Activated CD4-positive, alpha-beta T cell treated with anti-CD3 and anti-CD28 coated beads, Interleukin-2, amount 50 U/mL, for 4 hours (primary cell): ENCODE measurements at places on chromosomes 12 and 14.

GRCh38 chr12:13691598-13691997, 289.8 kb downstream of the GRIN2B start:
- no peak for DNase-seq

- peak; percentile 27 for DNase-seq
Measured at GRCh38 chr12:12807970-12808702, 5.0 kb upstream of the DDX47 start.

DNA sequence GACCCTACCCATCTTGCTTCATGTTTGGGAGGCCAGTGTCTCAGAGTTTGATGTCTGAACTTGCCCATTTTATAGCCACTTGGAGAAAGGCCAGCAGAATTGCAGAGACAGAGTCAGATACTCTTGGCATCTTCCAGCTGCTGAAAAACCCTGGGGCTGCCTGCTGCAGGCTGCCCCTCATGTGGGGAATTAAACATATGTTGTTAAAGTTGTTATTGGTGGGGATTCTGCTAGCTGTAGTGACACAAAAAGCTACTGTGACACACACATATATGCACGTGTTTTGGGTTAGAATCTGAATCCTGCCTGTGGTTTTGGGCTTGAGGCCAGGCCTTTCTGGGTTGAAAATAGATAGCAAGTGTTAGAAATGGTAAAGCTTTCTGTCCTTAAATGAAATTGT, 1288.4 kb downstream of the AACS start:
- DNase-seq: no peak

DNA sequence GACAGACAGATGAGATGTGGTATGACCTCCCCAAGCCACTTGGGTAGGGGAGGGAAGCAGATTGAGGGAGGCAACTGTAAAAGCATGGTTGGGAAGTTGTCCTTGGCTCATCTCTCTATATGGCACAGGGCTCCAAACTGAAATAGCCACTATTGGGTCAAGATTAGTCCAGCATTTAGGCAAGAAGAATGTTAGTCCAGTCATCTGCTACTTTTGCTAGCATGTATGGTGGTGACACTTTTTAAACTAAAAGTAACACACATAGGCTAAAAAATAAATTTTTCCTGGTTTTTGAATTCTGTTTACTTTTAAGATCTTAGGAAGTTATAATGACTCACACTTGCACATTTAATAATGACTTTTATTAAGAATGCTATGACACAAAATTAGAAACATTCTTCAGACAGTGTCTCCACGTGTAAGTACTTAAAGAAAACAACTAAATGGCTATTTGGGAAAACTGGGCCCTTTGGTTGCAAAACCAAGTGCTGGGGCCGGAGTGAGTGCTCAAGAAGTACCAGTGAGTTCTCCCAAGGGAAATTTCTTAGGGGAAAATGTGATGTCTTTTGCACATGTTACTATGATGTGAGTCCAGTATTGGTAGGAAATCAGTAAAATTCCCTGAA, 179.1 kb upstream of the HIF1A start:
- DNase-seq: no peak

- no peak for DNase-seq
Measured at GRCh38 chr14:35865611-35866324, 39.6 kb downstream of the BRMS1L start.

GRCh38 chr14:68111853-68112270, 292.3 kb downstream of the RAD51B start:
- DNase-seq: no peak

DNA sequence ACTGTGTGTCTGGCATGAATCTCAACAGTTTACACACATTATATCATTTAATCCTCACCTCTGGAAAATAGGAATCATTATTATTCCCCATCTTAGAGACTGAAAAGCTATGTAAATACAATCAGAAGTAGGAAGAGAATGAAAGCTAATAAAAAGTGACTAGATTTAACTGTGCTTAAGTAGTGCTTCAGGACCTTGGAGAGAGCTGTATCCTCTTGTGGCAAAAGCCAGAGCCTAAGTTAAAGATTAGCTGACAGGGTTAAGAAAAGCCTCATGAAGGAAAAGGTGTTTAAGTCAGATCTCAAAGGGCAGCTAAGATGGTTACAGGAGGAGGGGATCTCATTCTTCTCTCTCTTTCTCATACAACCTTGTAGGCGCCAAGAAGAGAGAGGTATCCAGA, 65.3 kb upstream of the TMEM233 start:
- DNase-seq: no peak

DNA sequence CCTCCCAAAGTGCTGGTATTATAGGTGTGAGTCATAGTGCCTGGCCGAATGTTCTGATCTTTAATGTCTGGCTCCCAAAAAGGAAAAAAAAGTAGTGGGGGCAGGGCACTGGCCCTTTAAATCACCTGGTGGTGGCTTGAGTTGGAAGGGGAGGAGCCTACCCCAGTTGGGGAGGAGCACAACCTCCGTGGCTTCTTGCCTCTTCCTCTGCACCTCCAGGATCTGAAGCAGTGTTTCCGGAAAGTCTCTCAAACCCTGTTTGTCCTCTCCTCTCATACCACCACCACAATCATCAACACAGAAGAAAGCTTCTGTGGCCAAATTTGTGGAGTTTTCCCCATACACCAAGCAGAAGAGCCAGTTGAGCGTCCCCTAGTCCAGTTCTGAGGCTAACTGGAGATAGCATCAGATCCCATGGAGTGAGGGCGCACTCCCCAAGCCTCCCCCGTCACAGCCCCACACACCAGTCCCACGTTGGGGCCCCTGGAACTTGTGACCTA, 24.3 kb upstream of the RCOR1 start:
- DNase-seq: peak; percentile 23

- DNase-seq: no peak
Measured at GRCh38 chr12:54448344-54448743, 25.1 kb downstream of the GTSF1 start.

DNA sequence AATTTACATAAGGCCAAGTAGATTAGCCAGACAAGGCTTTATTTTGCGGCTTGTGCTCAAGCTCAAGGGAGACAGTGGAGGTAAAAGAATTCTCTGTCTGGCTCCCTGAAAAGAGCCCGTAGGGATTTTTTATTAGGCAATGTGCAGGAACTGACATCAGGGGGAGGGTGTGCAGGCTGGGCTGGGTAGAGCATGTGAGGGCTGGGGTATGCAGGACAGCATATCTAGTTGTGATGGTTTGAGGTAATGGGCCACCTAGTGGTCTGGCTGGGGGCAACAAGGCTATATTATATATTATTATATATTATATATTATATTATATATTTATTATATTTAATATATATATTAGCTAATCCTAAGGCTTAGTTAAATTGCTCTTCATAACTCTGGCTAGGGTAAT, 102.1 kb downstream of the TMEM117 start:
- DNase-seq: no peak

GRCh38 chr14:85239791-85240190, 290.2 kb upstream of the FLRT2 start:
- DNase-seq: no peak

DNA sequence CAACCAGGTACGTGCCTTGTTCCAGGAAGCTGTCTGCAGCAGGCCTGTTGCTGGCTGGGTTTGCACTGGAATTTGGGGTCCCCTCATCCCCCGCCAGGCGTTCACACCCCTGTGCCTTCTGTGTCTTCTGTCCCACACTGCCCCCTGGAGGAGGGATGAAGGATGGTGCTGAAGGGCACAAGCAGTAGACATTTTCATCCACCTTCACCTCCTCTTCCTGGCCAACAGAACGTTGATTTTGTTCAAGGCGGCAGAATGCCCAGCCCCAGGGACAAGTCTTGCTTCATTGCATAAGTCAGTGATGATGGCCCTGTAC, 122.1 kb downstream of the CALM1 start:
- DNase-seq: peak; percentile 35

GRCh38 chr12:80364056-80364455, 80.0 kb upstream of the PTPRQ start:
- no peak for DNase-seq
